ENCODE measurements at places on chromosomes 2 and 18. TPM values are rescaled to one million over a fixed set of nuclear protein-coding genes. Genes with fewer than 3 reads are reported as not detected.

The KLHL14 gene
- 2.1 TPM for total RNA-seq

The DOK6 gene
- total RNA-seq: 80.7 TPM

The IL36B gene
- not detected for total RNA-seq

The EIF5B gene
- 18.7 TPM for total RNA-seq

All from diencephalon (tissue), 1 donor.